Fibroblast of skin of scalp (primary cell): ENCODE measurements at places on chromosomes 11 and 22.

DNA sequence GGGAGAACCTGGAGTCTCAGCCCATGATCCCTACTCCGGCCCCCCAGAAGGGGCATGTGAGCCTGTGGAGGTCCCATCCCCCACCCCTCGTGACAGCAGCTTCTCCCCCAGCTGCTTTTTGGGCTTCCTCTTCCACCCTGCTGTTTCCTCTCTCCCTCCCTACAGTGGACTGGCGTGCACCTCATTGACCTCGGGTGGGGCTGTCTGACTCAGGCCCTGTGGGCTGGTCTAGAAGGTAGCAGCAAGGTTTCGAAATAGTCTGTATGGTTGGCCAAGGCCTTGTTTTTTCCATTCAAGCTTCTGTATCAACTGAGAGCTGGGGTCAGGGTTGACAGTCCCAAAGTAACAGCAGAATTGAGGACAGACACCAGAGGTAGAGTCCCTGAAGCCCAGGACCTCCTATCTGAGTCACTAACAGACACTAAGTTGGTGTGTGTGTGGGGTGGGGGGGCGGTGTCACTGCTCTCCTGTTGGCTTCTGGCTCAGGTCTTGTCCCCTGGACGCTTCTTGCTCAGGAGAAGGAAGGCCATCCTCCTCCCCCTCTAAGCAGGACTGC lies 7.7 kb downstream of the SLC37A2 start:
- peak; percentile 27 for DNase-seq

GRCh38 chr11:17985517-17985916 lies 27.3 kb downstream of the SERGEF start:
- peak; percentile 4 for DNase-seq

- DNase-seq = peak; percentile 90
Measured at GRCh38 chr11:123429913-123430720, at the start of gene GRAMD1B. Gene GRAMD1B, plus strand, starts transcription at chr11:123430269. Its CDS starts 524 bp downstream, at chr11:123430793.

- DNase-seq = no peak
Measured at GRCh38 chr11:101096036-101096704, 33.4 kb downstream of the PGR start.

DNA sequence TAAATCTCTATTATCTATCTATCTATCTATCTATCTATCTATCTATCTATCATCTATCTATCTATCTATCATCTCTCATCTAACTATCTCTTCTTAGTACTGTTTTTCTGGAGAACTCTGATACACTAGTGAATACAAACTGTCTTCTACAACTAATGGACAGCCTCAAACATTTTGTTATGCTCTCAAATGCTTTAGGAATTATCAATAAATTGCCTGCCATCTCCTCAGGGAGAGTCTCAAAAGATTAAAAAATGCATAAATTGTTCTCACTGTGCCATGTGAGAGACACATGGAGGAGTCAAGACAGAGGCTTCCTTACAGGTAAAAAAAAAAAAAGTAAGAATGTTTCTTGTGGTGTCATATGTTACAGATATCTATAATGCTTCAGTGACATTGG lies at the start of gene OR8K3:
OR8K3 (plus strand) TSS at position 301 of the 400 bp plus-strand sequence. CDS start 3,163 bp downstream, outside the sequence.
- no peak for DNase-seq

DNA sequence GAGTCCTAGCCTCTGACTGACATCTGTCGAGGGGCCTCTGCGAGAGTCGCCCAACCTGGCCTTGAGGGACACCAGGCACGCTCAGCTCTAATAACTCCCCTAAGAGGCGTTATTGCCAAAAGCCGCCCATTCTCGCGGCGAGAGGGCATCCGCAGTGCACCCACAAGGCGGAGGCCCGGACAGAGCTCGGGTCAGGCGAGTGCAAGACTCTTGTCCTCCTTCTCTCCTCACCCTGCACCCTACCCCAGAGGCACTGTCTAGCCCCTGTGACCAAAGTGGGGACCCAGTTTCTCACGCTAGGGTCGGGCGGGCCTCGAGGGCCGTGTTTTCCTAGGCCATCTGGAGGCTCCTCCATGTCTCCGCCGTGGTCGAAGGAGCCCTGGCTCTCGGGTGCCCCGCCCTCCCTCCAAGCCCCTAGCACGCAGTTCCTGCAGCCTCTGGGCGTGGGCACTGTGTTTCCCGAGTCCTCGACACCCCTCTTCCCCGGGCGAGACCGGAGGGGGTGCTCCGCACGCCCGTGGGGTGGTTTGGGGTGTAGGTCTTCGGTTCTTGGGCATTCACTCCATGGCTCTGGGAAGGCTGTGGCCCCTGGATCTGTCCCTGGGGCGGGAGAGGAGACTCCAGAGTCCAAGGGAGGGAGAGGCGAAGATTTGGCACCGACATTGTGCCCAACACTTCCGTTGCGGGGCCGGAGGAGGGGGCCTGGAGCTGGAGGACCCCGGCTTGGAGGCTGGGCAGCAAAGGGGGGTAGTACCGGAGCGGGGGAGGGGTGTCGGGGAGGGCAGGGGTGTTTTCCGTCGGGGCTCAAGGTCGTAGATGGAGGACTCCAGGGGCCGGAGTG lies 1.0 kb downstream of the CHRM4 start:
- no peak for DNase-seq

- no peak for DNase-seq
Measured at GRCh38 chr11:114260483-114260882, 35.7 kb upstream of the NNMT start.

DNA sequence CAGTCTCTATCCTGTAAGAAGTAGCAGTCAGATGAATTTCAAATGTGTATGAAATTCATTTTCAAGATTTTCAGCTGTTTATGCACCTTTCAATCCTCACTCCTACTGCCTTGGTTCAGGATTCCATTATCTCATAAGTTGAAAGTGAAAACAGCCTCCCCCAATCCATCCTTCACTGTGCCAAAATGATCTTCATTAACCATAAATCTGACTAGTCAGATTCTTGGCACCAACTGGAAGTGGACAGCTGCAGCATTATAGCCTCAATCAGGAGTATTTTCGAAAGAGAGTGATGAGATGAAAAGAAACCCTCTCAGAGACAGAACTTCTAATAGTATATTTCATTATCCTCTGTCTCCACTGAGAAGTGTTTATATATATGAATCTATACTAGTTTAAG lies 365.3 kb upstream of the PDGFD start:
- DNase-seq = no peak

- DNase-seq = peak; percentile 21
Measured at GRCh38 chr11:92552942-92553341, 328.3 kb downstream of the FAT3 start.

GRCh38 chr11:6601041-6601461 lies 2.4 kb downstream of the RRP8 start:
- no peak for DNase-seq
